Fibroblast of skin of back (primary cell): ENCODE measurements at places on chromosomes 4 and X.
A peak's percentile ranks its signal among the peaks of the same experiment; 100 is the strongest.

GRCh38 chrX:77786365-77786680 is 307 bp upstream of the ATRX start:
- DNase-seq: no peak

DNA sequence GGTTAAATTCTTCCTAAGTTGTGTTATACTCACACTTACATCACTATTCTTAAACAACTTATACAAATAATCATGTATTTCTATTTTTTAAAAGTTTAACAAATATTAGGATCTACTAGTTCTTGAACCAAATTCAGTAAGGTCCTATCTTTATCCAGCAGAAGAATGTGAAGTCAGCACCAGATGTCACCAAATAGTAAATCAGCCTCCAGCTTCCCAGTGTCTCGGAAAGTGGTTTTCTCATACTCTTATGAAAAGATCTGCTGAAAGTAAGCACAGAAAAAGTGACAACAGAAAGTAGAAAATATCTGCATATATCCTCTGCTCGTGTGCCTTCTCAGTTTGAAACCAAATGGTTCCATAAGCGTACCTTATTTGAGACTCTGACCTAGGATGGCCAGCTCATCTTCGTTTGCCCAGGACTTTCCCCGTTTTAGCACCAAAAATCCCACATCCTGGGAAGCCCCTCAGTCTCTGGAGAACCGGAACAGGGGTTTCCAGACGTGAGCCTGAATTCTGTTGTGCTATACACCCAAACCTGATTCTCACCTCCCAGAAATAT is 98.0 kb upstream of the DCLK2 start:
- no peak for DNase-seq

- peak; percentile 94 for DNase-seq
Observed at GRCh38 chr4:24858026-24858425, 54.8 kb downstream of the CCDC149 start.

- DNase-seq: no peak
Observed at GRCh38 chrX:124493984-124494383, 147.6 kb downstream of the SH2D1A start.

GRCh38 chr4:139242511-139243051 is 37.4 kb downstream of the MGARP start:
- DNase-seq: peak; percentile 85

GRCh38 chr4:150252741-150253140 is 174.5 kb downstream of the DCLK2 start:
- no peak for DNase-seq

DNA sequence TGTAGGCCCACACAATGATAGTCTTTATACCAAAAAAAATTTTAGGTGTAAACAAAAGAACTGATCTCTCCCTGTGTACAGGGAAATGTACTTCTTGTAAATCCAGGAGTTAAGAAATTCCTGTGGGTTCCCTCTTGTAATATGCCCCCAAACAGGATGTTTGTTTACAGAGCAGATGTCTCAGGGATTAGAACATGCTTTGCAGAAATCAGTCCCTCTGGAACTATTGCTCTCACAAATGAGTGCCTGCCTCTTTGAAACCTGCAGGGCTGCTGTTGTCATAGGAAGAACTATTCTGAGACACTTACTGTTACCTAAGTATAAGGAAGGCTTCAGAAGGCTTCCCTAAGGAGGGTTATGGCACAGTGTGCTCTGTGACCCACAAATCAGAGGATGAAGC is 35.6 kb downstream of the PAK3 start:
- DNase-seq: peak; percentile 11

DNA sequence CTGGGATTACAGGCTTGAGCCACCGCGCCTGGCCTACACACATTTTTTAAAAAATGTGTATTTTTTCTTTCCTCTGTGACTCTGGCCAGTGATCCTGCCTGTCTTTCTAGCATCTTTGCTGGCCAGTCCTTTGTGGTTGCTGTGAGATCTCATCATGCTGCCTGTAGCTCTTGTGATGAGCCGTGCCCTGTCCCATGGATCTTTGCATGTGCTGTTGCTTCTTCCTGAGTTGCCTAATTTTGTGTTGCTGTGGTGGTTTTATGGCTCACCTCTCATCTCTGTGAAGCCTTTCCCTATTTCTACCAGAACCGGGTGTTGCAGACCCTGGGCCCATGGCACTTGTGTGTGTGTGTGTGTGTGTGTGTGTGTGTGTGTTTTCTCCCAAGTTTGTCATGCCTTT is 8.3 kb downstream of the NSD2 start:
- no peak for DNase-seq

GRCh38 chr4:182519528-182519927 is 276.3 kb downstream of the TENM3 start:
- no peak for DNase-seq

DNA sequence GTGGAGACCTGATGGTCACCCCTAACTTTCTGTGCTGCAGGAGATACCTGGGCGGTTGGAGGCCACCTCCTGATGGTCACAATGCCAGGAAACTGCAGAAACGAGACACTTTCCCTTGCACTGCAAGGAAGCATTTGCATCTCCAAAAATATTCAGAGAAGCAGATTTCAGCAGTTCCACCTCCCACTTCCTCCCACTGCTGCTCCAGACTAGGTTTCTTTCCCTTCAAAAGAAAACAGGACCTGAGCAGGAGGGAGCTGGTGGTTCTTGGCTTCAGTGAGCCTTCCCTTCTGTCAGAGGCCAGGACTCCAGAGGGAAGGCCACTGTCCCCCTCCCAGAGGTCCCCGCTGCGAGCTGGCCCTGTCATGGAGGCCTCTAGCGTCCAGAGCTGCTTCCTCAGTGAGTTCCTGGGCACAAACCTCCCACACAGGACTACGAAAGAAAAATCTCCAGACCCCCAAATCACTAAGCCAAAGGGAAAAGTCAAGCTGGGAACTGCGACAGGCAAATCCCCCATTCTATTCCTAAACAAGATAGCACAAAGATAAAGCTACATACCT is 35.9 kb downstream of the GPM6B start:
- no peak for DNase-seq

GRCh38 chr4:178696515-178696914 is 1254.3 kb upstream of the AGA start:
- DNase-seq: no peak

DNA sequence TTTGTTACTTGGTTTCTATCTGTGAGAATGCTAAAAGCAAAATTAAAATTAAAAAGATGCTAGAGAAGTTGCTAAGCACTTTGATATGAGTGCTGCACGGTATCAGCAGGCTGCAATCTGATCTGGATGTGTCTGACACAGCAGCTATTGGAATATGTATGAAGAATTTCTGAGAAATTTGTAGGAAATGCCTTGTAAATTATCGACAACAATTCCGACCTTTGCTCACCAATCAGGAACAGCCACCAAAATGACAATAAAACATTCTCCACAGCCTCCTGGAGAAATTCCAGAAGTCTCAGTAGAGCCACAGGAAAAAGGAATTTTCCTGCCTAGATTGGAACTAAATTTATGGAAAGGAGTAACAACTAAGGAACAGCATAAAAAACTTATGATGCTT is 82.5 kb downstream of the TIGD2 start:
- DNase-seq: no peak

DNA sequence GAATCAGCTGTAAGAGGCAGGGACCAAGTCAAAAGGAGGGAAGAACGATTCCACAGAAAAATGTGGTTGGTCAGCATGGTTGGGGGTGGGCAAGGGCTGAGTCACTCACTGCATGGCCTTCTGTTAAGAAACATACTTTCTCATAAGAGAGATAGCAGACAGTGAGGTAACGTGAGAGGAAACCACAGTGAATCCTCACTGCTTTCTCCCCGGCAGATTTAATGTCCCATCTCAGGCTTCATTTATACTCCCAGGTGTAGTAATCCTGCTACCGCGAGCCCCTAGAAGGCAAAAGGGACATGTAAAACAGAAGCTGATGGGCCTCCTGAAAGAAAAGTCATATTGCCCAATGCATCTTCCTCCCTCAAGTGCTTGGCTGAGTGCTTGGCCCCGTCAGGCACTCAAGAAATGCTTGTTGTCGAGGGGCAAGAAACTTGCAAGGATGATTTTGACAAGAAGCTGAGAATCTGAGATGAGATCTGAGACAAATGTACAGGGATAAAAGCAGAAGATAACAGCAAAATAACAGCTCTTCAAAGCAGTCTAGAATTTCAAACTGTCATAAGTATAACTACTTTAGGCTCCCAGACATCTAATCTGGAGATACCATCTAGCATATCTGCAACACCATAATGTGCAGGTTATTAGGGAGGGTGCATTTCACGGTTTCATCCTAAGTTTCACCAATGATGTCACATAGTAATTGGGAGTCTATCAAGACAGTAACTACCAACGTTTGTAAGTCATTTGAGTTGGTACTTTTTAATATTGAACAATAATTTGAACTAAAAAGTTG is 40.2 kb downstream of the SH3KBP1 start:
- peak; percentile 87 for DNase-seq

- DNase-seq: no peak
Observed at GRCh38 chr4:150256225-150256620, 178.0 kb downstream of the DCLK2 start.

GRCh38 chr4:4320528-4320927 is 30.5 kb downstream of the ZBTB49 start:
- no peak for DNase-seq

GRCh38 chr4:66300336-66300934 is 630.1 kb upstream of the EPHA5 start:
- DNase-seq: peak; percentile 54

- DNase-seq: no peak
Observed at GRCh38 chrX:68098431-68098830, 334.9 kb downstream of the OPHN1 start.

DNA sequence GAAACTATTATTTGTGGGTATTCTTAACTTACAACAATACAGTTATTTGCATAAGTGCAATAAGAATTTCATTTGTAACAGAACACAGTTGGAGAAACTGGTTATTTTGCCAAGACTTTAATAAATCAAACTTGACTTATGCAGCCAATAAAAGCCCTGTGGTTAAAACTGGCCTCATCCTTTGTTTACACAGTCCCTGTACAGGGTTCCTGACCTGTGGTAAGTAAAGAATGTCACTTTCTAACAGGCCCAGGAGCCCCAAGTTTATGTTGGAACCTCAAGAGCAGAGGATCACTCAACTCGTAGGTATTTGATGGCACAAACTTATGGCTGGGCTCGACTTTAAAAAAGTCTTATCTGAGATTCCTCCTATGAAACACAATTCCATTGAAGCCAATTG is 88.6 kb upstream of the PTCHD1 start:
- DNase-seq: peak; percentile 23

DNA sequence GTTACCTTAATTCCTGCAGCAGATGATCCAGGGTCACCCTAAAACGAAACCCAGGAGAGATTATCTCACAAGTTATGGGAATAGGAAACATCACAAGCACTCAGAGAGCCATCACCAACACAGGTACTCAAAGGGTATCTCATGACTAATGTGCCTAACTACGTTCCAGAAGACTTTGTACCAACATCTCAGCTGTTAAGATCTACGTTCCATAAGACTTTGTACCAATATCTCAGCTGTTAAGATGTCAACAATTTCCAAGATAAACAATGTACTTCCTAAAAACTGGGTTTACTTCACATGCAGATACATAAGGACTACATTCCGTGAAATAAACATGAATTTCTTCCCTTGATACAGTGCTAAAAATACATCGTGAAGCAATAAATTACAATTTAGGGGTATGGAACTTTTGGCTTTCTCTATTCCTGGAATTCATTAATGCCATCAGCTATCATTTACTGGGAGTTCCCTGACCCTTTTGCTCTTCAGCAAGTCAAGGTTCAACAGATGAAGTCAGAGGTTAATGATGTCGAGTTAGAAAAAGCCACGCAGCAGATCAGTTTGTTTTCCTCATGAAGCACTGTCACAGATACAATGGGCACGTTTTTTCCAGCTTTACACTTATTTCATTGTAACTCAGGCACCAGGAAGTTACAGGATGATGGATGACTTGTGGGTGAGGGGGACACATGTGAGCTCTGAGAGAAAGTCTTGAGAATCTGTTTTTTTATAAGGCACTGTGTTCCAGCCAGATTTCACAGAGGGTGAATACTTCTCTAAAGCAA is 127.0 kb upstream of the ETNPPL start:
- DNase-seq: peak; percentile 14

GRCh38 chrX:26670521-26670920 is 454.6 kb downstream of the MAGEB5 start:
- DNase-seq: no peak

GRCh38 chrX:68789966-68790365 is 38.9 kb upstream of the EFNB1 start:
- DNase-seq: no peak

- peak; percentile 77 for DNase-seq
Observed at GRCh38 chr4:54585321-54586000, 72.3 kb upstream of the KIT start.

DNA sequence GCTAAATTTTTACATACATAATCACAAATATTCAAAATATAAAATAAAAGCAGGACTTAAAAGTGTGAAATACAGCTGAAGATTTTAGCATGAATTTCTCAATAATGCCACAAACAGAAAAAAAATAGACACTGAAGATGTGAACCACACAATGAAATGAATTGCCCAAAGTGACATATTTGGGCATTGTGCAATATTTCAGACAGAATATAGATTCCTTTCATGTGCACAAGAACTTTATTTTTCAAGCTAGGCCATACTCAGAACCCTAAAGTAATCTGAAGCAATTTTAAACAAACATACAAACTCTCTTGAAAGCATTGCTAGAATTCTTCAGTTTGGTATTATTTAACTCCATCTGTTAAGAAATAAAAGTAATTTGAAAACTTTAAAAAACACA is 764.1 kb downstream of the STIM2 start:
- DNase-seq: no peak

DNA sequence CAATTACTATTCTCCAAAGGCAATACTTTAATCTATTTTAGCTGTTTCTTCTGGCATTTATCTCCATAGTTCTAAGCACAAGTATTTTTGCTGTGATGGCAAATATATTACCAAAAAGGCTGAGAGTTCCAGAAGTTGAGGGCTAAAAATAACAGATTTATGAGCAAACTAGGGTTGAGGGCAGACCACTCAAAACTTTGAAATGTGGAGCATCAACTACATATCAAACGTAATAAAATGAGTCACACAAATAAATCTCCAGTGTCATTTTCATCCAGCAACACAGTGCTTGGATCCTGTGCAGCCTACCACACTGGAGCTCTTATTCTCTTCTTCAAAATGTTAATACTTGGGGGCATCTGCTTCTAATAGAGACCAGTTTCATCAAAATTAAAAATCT is 163.9 kb downstream of the HS3ST1 start:
- DNase-seq: peak; percentile 67

DNA sequence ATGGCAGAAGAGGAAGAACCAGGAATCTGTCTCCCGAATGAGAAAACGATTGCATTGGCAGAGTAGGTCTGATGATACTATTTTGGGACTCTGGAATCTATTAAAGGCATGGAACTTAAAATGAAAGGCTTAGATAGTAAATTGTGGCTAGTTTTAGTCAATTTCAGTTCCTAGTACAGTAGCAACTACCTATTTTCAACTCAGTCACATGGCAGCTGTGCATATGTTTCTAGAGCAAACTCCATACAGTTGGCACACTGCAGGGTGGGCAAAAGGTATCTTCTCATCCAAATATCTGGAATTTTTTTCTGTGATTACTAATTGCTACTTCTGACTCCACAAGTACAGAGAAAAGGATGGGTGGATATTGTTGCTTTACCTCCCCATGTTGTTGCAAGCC is 663.6 kb downstream of the PCDH7 start:
- no peak for DNase-seq

GRCh38 chrX:110131031-110131430 is 128.1 kb downstream of the TMEM164 start:
- no peak for DNase-seq
